ENCODE measurements at places on chromosomes 16 and 17.
A peak's percentile ranks its signal among the peaks of the same experiment; 100 is the strongest.

- DNase-seq, result no peak
Observed at GRCh38 chr17:34667656-34668055, 88.3 kb downstream of the TMEM132E start.

DNA sequence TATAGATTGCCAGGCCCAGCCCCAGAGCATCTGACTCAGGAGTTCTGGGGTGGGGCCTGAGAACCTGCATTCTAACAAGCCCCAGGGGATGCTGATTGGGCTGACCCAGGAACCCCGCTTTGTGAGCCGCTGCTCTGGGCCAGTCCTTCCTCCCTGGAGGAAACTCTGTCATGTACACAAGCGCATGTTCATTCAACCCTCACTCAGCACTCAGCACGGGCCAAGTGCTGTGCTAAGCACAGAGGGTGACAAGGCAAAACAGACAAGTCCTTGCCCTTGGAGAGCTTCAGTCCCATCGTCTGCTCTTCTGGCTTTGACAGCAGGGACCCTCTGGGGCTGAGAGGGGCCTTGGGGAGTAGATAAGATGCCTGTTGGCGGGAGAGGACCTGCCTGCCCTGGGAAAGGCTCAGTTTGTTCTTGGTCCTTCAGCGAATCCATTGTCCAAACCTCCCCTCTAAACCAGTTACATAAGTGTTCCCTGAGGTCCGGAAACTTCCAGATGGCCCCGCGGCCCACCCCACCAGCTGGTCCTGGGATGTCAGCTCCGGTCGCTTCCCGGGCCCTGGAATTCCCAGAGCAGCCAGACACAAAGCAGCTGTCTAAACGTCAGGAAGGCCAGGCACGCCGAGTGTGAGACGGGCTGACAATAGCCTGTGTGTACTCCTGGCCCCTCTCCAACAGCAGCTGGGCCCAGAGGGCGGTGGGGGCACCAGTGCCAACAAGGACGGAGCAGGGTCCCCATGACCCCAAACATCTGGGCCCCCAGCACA, 88.8 kb downstream of the ZDHHC7 start:
- DNase-seq, result peak; percentile 88

DNA sequence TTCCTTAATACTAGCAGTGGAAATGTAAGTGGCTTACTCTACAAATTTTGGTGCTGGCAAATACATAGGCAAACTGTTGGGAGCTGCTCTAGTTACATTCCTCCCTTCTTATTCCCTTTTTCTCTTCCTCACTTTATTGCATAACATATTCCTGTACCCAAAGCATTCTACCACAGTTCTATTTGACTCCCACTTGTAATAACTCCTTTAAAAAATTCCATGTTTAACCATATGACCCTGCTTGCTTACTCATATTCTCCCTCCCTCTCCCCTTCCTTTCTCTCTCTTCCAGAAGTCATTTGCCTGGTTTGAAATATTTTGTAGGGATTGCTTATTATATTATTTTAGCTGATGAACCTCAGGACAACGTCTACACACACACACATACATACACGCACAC, 22.7 kb downstream of the NQO1 start:
- DNase-seq, result no peak

DNA sequence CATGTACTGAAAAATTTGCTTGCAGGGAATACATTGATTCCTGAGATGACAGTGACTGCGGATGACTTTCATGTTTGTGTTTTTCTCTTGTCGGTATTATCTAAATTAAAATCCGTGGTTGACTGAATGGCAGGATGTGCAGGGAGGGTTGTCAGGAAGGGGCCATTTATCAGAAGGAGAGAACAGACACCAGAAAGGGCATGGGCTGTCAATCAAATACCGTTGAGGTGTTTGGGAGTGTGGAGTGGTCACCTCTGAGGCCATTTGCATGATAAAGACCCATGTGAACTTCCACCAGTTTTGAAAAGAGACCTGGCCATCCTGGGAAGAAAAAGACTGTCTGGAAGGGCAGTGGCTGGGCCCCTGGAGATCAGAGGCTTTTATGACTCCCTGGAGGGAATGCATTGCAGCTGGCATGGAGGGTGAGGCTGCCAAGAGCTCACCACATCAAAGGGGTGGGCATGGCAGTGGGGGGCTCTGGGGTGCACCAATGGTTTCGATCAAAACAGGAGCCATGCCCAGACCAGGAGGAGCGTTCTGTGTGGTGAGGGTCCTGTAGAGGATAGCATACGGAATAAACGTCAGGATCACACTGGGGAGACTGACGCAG, 67.1 kb downstream of the CYLD start:
- no peak for DNase-seq

DNA sequence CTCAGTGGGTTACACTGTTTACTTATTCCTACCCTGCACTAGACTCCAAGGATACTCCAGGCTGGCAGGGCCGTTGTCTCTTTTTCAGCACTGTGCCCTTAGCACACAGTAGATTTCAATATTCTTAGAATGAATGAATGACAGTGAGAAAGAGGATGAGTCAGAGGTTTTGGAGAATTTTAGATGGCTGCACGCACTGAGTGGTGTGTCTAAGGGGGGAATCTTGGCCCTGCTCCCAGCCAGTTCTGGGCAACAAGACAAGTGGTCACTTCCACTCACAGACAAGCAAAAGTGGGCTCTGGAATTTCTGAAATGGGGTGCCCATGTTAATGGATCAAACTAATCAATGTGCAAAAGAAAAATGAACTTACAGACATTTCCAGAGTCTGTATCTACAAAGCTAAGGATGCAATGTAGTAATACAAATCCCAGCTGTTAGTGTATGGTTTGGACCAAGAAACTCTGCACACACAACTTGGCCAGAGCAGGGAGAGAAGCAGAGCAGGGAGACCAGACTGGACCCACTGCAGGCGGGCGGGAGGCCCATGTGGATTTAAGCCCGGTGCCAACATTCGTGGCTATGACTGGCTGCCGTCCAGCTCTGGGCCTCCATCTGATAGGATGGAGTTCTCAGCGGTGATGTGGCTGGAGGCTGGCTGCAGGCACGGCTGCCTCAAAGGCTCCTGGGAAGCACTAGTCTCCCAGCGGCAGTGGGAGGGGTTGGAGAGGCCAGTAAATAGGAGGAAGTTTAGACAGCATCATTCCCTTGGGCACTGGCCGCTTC, 95.6 kb upstream of the CDYL2 start:
- no peak for DNase-seq

DNA sequence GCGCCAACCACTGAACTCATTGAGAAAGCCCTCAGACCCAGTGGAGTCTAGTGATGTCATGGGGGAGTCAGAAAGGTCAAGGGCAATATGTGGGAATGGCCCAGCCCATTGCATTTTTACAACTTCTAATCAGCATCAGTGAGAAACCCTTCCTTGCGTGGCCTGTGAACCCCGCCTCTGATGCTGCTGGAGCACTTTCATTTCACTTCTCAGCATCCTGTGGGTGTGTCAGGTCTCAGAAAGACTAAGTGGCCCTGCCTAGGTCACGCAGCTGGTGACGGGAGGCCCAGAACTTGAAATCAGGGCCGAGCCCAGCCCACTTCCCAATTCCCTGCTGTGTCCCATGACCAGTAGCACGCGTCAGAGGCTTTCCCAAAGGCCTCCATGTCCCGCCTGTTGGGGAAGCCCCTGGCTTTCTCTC, 6.1 kb downstream of the DNAI2 start:
- DNase-seq, result no peak

DNA sequence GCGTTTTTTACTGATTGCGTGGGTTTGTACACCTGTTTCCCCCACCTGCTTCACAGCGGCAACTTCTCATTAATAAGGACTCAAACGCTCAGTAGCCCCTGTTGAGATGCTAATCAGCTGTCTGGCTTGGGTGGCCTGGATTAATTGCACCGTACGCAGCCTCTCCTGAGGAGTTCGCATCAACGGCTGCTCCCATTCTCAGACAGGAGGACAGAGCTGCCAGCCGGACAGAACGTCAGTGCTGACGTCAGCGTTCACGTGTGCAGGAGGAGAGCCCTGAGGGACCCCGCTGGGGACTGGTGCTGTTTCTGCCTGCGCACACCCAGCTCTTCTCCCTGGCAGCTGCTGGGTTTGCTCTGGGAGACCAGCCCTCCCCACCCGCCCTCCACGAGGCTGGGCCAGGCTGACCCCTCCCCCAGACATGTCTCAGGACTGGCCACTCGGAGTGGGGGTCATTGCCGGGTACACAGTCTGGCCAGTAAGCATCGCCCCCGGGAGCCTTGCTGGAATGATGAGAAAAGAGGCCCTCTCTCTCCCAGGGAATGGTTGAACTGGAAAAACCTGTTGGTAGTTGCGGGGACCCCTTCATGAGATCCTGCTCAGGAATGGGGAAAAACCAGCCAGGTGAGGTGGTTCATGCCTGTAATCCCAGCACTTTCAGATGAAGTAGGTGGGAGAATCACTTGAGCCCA, 5.7 kb upstream of the BANP start:
- DNase-seq, result peak; percentile 87

- DNase-seq, result no peak
Observed at GRCh38 chr16:69848637-69849545, 86.8 kb downstream of the WWP2 start.

DNA sequence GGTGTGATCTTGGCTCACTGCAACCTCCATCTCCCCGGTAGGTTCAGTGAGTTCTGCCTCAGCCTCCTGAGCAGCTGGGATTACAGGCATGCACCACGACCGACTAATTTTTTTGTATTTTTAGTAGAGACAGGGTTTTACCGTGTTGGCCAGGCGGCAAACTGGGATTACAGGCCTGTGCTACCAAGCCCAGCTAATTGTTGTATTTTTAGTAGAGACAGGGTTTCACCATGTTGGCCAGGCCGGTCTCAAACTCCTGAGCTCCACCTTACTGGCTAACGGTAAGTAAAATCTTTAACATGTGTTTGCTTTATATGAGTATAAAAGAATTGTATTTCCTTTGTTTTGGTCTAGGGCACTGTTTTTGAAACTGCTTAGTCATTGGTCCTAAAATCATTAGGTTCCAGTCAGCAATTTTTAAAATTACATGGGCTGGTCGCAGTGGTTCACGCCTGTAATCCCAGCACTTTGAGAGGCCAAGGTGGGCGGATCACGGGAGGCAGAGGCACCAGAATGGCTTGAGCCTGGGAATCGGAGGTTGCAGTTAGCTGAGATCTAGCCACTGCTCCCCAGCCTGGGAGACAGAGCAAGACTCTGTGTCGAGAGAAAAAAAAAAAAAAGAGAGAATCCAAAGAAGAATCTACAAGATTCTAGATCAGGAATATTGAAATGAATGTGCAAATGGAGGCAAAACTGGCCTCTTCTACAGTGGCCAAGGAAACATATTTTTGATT, 3.6 kb downstream of the FLYWCH1 start:
- no peak for DNase-seq

DNA sequence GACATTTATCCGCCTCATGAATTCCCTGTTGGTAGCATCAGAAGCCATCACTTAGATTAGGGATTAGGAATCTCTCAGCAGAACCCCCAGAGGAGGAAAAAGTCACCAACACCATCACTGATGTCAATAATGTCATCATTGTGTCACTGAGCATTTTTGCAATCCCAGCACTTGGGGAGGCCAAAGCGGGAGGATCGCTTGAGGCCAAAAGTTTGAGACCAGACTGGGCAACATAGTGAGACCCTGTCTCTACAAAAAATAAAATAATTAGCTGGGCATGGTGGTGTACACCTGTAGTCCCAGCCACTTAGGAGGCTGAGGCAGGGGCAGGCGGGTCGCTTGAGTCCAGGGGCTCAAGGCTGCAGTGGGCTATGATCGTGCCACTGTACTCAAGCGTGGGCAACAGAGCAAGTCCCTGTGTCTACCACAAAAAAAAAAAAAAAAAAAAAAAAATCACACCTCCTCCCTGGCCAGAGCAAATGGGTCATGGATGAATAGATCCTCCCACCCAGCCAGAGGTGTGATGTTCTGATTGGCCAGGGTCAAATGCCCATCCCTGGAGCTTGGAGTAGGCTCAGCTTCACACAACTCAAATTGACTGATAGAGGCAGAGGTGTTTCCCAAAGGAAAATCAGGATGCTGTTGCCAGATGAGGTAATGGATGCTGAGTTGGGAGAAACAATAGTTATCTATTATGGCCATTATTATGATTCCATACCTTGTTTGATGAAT, 31.6 kb downstream of the VWA3A start:
- no peak for DNase-seq

- peak; percentile 68 for DNase-seq
Observed at GRCh38 chr16:3951861-3952736, 71.6 kb upstream of the CREBBP start.

DNA sequence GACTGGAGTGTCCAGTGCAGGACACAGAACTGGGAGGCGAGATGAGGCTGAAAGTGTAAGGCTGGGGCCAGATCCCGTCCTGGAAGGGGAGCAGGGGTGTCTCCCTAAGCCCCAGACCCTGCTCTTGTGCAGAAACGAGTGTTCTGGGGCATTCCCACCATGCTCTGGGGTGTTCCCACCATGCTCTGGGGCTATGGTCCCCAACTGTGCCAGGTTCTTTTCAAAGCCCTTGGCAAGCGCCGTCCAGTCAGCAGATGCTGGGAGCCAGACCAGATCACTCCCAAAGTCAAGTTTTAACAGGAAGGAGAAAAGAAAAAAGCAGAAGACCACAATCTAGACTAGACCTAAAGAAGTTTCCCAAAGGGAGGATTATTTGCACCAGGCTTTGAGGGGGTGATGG, 2.5 kb downstream of the TAX1BP3 start:
- no peak for DNase-seq

GRCh38 chr16:55421226-55421625, 57.8 kb upstream of the MMP2 start:
- no peak for DNase-seq

- DNase-seq, result no peak
Observed at GRCh38 chr17:39238311-39238972, 12.7 kb upstream of the STAC2 start.

DNA sequence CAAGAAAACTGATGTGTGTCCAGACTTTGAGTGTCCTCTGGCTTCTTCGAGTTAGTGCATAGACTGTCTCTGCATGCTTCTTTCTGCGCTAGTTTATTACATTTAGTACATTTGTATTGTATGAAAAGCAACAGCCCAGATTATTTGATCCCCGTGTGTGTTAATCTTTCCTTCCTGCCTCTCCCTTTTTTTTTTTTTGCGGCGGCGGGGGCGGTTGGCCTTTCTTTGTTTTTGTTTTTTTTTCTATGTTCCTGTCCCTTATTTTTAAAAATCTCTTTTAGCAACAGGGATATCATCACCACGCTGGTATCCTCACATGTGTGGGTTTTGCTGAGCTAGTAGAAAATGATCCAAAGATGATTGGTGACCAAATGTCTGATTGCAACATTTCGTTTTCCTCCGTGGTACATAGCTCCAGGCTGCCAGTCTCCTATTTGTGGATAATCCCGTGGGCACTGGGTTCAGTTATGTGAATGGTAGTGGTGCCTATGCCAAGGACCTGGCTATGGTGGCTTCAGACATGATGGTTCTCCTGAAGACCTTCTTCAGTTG, 9.4 kb downstream of the SCPEP1 start:
- DNase-seq, result no peak

GRCh38 chr17:64938925-64939474, 19.7 kb upstream of the LRRC37A3 start:
- DNase-seq, result peak; percentile 57
